ENCODE measurements at places on chromosomes 2 and 18.
A peak's percentile ranks its signal among the peaks of the same experiment; 100 is the strongest.

- no peak for ATAC-seq
These were observed 224.1 kb downstream of the LRP1B start for GRCh38 chr2:141906678-141907077.

GRCh38 chr2:239190921-239191885, 209.6 kb downstream of the HDAC4 start:
- ATAC-seq = no peak

DNA sequence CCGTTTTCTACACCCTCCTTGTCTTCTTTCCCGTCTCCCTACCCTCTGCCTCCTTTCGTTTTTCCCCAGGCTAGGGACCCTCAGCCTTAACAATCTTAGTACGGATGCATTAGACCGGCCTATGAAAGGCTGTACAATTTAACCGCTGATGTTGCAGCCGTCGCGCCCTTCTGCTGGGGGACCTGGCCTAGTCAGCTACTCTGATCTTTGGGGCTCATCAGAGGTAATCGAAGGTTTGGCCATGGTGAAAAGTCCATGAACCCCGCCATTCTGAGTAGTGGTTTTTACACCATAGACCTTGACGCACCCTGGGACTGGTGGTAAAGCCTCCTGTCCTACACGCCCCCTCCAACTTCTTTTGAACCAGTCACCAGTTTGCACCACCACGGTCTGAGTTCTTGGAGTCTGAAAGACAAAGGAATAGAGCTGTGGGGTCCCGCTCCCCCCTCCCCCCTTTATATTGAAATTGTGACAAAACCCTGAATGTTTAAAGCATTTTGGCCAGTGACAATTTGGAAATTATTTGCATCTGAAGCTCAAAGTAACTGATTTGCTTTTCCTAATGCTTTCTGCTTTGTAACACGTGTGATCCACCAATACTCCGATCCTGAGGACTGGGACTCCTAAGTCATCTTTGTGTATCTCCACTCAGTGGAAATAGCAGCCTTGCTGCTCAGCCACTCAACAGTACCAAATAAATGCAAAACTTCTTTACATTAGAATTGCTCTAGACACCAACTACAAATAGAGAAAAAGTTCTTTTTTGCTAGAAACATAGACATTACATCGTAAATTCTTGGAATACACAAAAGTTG, 642 bp upstream of the SRSF7 start:
- ATAC-seq = peak; percentile 1

DNA sequence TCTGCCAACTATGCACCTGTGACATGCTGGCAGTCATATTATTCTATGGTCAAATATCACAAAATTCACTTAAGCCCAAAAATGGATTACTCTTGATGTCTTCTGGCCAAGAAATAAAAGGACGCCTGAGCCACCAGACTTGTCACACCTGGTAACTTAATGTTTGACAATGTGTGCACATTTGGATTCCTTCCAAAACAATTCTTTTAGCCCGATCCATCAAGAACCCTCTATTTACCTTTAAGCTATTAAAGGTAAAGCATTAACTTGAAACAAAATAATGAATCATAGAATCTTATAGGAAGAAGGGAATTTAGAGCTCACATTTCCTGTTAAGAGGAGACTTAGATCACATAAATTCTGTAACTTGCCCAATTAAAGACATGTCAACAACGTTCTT, 46.5 kb upstream of the NFU1 start:
- ATAC-seq = no peak

- no peak for ATAC-seq
These were observed 156.8 kb upstream of the MAPRE2 start for GRCh38 chr18:34884436-34884835.

GRCh38 chr2:204984518-204984917, 439.2 kb downstream of the PARD3B start:
- ATAC-seq = no peak

DNA sequence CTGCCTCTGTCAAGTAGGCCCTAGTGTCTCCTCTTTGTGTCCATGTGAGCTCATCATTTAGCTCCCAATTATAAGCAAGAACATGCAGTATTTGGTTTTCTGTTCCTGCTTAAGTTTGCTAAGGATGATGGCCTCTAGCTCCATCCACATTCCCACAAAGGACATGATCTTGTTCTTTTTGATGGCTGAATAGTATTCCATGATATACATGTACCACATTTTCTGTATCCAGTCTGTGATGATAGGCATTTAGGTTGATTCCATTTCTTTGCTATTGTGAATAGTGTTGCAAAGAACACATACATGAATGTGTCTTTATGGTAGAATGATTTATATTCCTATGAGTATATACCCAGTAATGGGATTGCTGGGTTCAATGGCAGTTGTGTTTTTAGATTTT, 263.2 kb downstream of the PARD3B start:
- ATAC-seq = no peak

Data from SK-N-SH treated with all-trans-retinoic acid at 6 μM for 48 hours (cell line).